Uterus (tissue), 4 donors: ENCODE measurements at places on chromosomes 2 and 18.

- H3K27ac ChIP-seq, result no peak overlapping the region
- no peaks in the 10 kb centered on the region for H3K27me3 ChIP-seq
- DNase-seq, result no peak
- no peak overlapping the region for H3K4me3 ChIP-seq
- H3K36me3 ChIP-seq, result no peaks in the 10 kb centered on the region
These were observed 443.5 kb downstream of the XIRP2 start for GRCh38 chr2:167331636-167332232.

- H3K4me1 ChIP-seq, result no peaks in the 10 kb centered on the region
- no peaks in the 10 kb centered on the region for H3K36me3 ChIP-seq
- no peak overlapping the region for H3K27ac ChIP-seq
- no peak for DNase-seq
- H3K27me3 ChIP-seq, result no peaks in the 10 kb centered on the region
These were observed 19.2 kb upstream of the AP1S3 start for GRCh38 chr2:223856584-223856983.

GRCh38 chr18:47929681-47930198, 719 bp downstream of the SMAD2 start:
- DNase-seq, result no peak
- no peaks in the 10 kb centered on the region for H3K27me3 ChIP-seq
- H3K4me3 ChIP-seq, result peak overlapping the region; percentile 92
- peak overlapping the region; percentile 95 for H3K27ac ChIP-seq
- no peaks in the 10 kb centered on the region for H3K36me3 ChIP-seq

DNA sequence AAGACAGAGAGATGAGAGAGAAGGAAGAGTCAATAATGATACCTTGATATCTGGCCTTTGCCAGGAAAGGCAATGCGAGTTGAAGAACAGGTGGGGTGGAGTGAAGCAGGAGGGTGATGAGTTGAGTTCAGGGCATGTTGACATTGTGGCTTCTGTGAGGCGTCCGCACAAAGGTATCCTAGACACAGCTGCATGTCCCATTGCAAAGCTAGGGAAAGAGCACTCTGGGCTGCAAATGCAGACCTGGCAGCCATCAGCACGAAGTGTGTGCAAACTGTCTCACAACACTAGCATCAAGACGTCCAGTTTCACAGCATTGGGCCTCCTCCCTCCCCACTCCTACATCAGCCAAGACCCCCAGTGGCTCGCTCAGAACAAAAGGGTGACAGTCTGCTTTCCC, 36.1 kb downstream of the TEX51 start:
- no peak overlapping the region for H3K4me3 ChIP-seq
- DNase-seq, result no peak
- no peaks in the 10 kb centered on the region for H3K36me3 ChIP-seq
- H3K27me3 ChIP-seq, result no peaks in the 10 kb centered on the region
- no peaks in the 10 kb centered on the region for H3K4me1 ChIP-seq

DNA sequence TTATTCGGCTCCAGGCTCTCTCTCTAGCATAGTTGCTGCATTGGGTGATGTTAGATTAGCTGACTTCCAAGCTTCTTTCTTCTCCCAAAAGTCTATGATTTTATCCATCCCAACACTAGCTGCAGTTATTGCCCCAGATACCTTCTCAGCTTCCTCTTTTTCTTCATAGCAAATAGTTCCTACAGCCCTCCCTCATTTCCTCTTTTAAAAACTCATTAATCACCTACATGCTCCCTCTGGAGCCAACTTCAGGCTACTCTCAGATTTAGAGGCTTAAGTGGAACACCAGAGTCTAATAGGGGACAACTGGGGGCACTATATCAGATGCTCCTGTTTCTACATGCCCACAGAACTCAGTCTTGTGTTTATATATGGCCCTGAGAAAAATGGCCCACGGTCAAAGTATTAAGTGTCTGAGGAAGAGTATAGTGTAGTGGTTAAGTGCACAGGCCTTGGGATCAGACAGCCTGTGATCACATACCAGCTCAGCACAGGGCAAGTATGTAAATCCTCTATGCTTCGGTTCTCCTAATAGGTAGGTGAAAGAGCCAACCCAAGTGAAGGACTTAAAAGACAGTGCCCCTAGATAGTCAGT, 241.9 kb upstream of the SLC14A2 start:
- no peak for DNase-seq
- no peak overlapping the region for H3K4me3 ChIP-seq
- no peaks in the 10 kb centered on the region for H3K27me3 ChIP-seq
- no peak overlapping the region for H3K27ac ChIP-seq

- no peaks in the 10 kb centered on the region for H3K27me3 ChIP-seq
- H3K27ac ChIP-seq, result no peak overlapping the region
- H3K36me3 ChIP-seq, result no peaks in the 10 kb centered on the region
These were observed 446.5 kb upstream of the ACVR2A start for GRCh38 chr2:147398301-147398700.

DNA sequence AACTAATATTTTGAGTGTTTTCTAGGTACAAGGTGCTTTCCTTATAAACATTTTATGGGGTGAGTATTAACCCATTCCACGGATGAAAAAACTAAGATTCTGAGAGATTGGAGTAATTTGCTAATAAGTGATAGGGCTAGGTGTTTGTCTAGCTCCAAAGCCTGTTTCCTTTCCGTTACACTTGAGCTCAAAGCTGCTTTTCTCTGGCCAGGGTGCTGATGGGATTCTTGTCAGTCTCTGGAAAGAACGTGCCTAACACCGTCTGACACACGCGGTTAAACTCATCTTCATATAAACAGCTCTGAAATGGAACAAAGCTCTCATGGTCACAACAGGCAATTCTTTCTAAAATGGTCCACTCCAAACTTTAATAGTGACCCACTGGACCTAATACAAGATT, 2.0 kb upstream of the ANKRD29 start:
- no peak overlapping the region for H3K27ac ChIP-seq
- no peaks in the 10 kb centered on the region for H3K36me3 ChIP-seq
- no peak overlapping the region for H3K4me3 ChIP-seq
- no peaks in the 10 kb centered on the region for H3K27me3 ChIP-seq
